ENCODE measurements at places on chromosomes 7 and 10.

DNA sequence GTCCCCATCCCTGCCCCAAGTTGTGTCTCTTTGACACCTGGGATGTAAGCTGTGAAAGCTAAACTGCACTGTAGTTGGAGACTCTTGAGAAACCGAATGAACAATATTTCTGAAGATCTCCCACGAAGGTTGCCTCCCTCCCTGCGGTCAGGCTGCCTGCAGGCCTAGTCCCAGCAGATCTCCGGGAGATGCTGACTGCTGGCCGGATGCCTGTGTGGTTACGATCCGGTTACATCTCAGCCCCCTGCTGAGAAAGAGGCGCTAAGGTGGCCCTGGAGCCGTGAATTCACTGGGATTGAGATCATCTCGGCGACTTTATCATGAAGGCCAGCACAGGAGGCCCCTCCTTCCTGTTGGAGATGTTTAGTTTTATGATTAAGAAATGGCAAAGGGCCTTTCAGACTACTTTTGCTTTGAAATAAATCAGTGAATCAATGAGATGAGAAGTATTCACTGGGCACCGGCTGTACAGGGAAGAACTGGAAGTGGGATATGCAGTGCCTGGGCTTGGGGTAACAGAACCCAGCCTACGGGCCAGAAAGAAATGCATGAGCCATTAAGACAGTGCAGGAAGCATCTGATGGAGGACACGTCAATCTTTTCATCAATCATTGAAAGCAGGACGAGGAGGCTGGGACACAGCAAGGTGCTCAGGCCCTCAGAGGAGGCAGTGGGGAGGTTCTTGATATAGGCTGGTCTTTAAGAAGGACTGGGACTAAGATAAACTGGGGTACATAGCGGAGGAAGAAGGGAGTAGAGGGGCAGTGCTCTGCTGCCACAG lies 177.6 kb downstream of the PRKAG2 start:
- DNase-seq: no peak

DNA sequence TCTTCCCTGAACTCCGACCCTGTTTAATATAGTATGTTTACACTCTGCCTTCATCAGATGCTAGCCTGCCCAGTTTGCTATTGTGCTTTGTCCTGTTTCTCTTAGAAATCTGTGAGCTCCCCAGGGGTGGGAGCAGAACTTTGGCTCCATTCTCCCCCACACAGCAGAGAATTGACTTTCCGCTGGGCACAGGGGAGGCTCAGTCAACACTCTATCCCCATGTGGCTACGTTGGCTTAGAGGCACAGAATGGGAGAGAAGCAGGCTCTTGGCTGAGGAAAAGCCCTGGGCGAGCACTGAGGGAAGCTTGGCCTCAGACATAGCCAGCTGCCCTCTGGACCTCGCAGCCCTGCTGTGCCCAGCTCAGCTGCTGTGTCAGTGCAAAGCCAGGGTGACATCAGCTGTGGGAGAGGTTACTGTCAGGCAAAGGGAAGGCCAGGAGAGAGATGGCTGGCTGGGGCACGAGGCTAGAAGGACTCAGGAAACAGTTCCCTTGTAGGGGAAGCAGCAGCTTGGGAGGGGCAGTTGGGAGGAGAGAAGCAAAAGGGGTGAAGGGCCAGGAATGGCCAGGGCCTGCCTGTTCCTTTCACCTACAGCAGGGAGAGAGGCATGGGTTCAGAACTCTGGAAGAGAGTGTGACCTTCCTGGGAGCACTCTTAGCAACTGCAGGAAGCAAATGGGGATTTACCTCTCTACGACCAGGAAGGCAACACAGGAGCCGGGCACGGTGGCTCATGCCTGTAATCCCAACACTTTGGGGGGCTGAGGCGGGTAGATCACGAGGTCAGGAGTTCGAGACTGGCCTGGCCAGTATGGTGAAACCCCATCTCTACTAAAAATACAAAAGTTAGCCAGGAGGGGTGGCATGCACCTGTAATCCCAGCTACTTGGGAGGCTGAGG lies 5.8 kb upstream of the SCD start:
- DNase-seq: no peak

DNA sequence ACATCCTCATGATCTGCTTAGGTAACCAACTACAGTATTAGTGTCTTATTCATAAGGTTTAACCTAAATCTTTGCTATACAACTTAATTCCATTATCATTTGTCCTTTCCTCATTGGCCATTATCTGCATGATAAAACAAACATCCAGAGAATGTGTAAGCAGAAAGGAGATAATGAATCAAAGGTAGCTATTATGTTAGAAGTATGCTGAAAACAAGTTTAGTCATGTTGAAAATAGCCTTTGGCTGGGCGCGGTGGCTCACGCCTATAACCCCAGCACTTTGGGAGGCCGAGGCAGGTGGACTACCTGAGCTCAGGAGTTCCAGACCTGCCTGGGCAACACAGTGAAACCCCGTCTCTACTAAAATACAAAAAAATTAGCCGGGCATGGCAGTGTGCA lies 78.2 kb downstream of the NT5C2 start:
- DNase-seq: peak; percentile 27

DNA sequence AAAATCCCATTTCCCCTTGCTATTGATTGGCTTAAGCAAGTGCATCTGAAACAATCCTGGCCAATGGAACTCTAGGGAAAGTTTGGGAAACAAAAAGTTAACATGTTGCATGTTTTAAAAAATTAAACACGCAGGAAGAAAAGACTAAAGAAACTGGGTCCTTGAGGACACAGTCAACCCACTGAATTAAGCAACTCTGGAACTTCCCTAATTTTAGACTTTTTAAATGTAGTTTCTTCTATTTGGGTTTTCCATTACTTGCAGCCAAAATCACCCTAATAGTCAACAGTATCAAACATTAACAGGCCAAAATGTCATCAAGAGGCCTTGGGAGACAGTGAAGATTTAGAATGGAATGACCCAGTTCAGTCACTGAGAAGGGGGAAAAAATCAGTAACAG lies 40.6 kb downstream of the OSBPL3 start:
- no peak for DNase-seq

GRCh38 chr7:95357623-95358022 lies 33.3 kb upstream of the PON1 start:
- DNase-seq: peak; percentile 22

GRCh38 chr7:93147363-93147762 lies 822 bp downstream of the SAMD9L start:
- peak; percentile 41 for DNase-seq

- DNase-seq: no peak
Observed at GRCh38 chr7:130732980-130733930, 752 bp downstream of the KLF14 start.

- DNase-seq: no peak
Observed at GRCh38 chr7:149826344-149827088, 11.7 kb upstream of the ZNF862 start.

GRCh38 chr10:132350946-132351345 lies 19.0 kb downstream of the LRRC27 start:
- no peak for DNase-seq

GRCh38 chr10:8513155-8514147 lies 459.0 kb downstream of the GATA3 start:
- no peak for DNase-seq

GRCh38 chr10:107548301-107548700 lies 383.8 kb upstream of the SORCS1 start:
- DNase-seq: no peak

DNA sequence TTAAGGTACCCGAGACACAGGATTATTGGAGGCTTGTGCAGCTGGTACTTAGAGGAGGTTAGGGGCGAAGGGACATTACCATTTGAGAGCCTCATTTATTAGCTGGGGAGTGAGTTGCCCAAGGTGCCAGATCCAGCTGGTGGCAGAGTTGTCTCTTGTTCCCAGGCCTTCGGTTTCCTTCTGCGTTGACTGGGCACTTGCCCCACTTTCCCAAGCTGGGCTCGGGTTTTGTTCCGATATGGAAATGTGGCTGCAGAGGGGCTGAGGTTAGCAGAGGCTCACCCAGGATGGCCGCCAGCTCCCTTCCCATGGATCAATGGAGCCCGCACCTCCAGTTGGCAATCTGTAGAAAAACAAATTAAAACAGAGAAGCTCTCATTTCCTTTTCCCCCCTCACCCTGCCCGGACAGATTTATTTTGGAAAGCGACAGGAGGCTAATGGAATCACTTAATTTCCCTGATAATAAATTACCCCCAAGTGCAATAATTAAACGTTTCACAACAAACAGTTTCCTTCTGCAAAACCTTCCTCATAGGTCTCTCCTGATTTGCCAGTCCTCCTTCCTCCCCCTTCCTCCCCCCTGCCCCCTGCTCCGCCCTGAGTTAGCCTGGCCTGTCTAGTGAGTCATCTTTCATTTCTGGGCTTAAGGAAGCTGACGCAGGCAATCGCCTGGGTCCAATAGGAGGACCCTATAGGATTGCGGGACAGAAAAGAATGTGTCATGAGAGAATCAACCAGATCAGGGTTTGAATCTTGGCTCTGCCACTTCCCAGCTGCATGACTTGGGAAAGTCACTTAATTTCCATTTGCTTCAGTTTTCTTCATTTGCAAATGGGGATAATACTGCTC lies 51.7 kb downstream of the ADRA2A start:
- DNase-seq: peak; percentile 39

Measured in PC-3 (cell line).